ENCODE measurements at places on chromosomes 2 and 18.

DNA sequence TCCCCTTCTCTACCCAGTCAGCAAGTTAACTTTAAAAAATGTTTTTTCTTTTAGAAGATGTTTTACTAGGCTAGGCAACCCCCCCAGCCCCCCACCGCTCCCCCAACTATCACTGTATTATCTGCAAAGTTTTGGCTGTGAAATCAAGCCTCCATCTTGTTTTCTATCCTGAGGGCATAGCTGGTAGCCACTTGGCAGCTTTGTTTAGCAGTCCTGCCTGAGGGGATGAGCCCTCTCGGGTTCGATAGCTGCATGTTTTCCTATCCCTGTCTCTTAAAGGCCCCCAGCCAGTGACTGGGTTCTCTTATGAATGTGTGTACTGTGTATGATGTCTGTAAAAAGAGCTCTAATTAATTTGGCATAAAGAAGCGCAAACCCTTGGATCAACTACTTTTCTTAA is 43.4 kb downstream of the MRO start:
- DNase-seq: no peak

- no peak for DNase-seq
Measured at GRCh38 chr2:224777559-224777930, 61.4 kb upstream of the CCDC195 start.

DNA sequence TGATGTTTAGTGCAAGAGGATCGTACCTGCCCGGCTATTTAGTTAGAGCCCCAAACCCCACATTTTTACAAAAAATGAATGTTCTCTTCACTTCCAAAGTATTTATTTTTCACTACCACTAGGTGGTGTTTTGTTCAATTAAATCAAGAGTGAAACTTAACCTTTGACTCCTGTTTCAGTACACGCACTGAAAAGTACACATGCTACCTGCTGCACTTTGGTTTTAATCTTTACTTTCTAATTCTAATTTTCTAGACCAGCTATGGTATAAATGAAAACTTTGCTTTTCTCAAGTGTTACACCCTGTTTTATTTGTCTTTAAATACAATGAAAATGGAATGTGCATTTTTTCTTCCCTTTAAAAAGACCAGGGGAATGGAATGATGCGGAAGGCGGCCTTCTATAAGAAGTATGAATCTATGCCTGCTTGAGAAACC is 31.4 kb upstream of the CHN1 start:
- DNase-seq: no peak

GRCh38 chr18:48983793-48984437 is 33.1 kb upstream of the SMAD7 start:
- peak; percentile 92 for DNase-seq

DNA sequence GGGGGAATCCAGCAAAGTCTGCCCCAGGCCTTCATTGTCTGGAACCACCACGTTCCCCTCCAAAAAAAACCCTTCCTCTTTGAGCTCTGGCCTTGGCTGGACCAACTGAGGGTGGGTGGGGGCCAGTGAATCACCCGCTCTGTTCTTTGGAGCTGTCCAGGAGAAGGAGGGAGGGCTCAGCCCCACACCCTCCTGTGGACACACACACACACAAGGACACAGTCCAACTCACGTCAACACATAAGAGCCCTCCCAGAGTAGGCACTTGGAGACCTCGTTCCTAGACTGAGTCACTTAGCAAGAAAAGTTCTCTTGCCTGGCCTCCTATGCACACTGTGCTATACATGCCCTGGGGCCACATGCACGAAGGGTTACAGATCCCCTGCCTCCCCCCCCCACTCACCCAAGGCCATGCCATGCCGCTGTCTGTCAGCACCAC is 1.2 kb upstream of the TNS1 start:
- no peak for DNase-seq

DNA sequence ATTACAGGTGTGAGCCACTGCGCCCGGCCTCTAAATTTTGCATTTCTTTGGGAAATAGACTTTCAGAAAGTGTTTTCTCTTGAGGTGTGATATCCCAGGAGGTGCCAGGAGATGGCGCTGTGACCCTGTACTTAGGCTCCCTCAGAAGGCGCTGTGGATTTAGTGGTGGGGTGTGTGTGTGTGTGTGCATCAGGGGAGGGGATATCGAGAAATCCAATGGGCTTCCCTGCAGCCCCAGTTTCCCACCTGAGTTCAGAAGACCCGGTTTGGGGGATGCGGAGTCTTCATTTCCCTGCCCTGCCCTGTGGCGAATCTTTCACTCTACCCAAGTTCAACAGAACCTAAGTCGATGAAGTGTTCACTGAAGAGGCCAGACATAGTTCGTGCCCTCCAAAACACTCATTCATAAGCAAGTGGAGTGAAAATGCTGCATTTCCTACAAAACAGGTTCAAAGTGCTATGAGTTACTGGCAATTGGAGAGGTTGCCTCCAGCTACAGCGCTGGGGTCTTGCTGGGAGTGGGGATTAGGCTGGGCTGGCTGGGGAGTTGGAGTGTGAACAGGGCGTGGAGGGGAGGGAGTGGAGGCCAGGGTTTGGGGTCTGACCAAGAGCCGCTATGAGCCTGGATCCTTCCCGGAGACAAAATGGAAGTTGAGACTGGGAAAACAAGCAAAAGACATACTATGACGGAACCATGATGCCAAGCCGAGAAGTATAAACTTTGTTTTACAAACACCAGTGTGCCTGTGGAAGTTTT is 6.5 kb upstream of the WNT6 start:
- peak; percentile 43 for DNase-seq

DNA sequence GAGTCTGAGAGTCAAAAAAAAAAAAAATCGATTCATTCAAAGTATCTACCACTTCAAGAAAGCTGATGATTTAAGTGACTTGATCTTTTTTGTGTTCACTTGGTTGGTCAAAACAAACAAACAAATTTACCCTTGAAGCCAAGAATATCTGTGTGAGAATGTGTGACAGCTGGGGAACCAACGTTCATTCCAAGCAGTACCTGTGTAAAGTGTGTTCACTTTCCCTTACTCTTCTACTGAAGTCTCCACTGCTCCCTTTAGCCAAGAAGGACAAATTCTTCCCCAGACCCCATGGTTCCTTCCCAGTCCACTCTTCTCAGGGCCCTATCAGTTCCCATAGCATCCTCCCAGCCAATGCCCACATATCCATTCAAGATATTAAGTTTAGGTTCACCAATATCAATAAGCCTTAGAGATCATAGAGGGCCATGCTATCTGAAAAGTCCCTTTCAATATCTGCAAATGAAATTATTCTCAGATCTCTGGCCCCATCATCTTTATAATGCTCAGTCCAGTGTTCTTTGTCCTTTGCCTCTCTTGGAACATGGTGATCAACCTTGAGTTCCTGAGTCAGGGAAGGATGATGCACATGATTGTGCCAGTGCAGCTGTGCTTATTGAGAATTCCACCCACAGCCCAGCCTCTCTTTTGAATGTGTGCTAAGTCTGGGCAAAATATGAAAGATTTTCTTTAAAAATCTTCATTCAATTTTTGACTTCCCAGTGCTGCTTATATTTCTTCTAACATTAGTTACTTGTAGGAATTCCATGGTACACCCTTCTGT is 82.8 kb upstream of the DTNA start:
- no peak for DNase-seq

GRCh38 chr2:7845332-7845731 is 836.5 kb upstream of the ID2 start:
- DNase-seq: no peak

DNA sequence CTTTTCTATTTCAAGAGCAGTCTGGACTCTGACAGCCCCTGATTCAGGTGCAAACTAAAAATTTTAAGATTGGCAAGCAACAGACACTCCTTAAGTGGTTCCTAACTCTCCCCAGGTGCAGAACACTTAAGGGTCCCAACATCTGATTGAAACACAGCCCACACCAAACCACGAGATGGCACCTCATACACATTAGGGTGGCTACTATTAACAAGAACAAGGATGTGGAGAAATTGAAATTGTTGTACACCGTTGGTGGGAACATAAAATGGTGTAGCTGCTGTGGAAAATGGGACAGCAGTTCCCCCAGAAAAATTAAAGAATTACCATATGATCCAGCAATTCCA is 82.3 kb downstream of the POLR1A start:
- no peak for DNase-seq

GRCh38 chr2:64727013-64727767 is 73.5 kb upstream of the SERTAD2 start:
- no peak for DNase-seq

DNA sequence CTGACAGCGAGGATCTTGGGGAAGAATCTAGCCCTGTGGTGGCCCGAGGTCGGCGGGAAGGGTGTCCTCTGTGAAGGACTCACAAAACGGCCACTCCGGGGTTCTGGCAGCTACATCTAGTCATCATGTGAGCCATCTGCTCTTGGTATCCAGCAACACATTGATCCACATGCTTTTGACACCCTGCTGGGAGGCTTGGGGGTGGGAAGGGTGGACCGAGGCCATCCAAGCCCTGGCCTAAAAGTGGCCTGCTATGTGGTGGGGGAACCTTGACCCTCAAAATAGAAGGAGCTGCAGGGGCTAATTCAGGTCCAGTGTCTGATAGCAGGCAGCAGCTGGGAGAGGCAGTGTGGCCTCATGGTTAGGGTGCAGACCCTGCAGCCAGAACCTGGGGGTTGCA is 145.7 kb downstream of the CELF4 start:
- DNase-seq: no peak

GRCh38 chr2:134261398-134262131 is 7.7 kb downstream of the MGAT5 start:
- no peak for DNase-seq

All from HL-60 (cell line).